ENCODE measurements at places on chromosomes 2 and 18.

- no peak for DNase-seq
These were observed 18.4 kb downstream of the HS1BP3 start for GRCh38 chr2:20632446-20632990.

GRCh38 chr18:53795610-53796009 is 428.9 kb downstream of the MBD2 start:
- DNase-seq, result no peak

- no peak for DNase-seq
These were observed 140.4 kb downstream of the KCTD1 start for GRCh38 chr18:26407736-26408601.

GRCh38 chr2:80326214-80326613 is 21.7 kb upstream of the LRRTM1 start:
- DNase-seq, result peak; percentile 58

GRCh38 chr18:47735041-47735702 is 195.3 kb downstream of the SMAD2 start:
- no peak for DNase-seq

DNA sequence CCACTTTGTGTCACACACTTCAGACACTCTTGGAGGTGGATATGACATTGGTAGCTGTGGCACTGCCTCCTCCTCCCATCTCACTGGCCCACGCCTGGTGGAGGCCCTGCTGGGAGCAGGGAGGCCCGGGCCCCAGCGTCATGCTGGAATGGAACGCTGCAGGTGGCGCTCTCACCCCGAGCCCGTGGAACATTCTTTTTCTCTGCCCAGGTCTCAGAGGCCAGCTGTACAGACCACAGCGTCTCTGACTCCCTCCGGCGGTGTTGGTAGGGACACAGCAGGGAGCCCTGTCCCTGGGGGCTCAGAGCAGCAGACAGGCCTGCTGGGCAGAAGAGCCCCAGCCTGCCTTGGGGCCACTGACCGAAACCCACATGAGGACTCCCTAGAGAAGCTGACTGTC is 218.1 kb downstream of the TWIST2 start:
- DNase-seq, result no peak

- DNase-seq, result no peak
These were observed 25.2 kb downstream of the SIX2 start for GRCh38 chr2:44983836-44984604.

- peak; percentile 49 for DNase-seq
These were observed 97.2 kb downstream of the AGPS start for GRCh38 chr2:177489719-177490301.

DNA sequence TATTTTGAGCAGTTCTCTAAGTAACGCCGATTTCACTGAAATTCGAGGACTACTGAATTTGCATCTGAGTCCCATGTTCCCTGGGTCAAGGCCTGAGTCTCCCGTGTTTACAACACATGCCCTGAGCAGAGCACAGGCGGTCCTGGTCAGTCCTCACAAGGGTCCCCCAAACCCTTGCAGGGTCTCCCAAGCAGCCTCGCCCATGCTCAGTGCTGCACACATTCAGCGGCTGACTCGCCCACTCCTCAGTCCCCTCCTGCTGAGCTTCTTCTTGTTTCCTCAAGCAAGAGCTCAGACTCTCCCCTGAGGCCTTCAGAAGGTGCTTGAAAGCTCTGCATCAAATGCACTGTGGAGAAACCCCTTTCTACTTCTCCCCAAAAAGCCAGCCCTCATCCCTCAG is 114.6 kb downstream of the INHBB start:
- no peak for DNase-seq

GRCh38 chr2:230671117-230671516 is 41.5 kb upstream of the CAB39 start:
- DNase-seq, result peak; percentile 61

GRCh38 chr18:67766930-67767329 is 250.4 kb upstream of the DSEL start:
- DNase-seq, result peak; percentile 93

GRCh38 chr18:63395503-63395902 is 26.8 kb downstream of the VPS4B start:
- DNase-seq, result no peak

GRCh38 chr2:41886757-41887156 is 161.1 kb upstream of the PKDCC start:
- DNase-seq, result no peak

DNA sequence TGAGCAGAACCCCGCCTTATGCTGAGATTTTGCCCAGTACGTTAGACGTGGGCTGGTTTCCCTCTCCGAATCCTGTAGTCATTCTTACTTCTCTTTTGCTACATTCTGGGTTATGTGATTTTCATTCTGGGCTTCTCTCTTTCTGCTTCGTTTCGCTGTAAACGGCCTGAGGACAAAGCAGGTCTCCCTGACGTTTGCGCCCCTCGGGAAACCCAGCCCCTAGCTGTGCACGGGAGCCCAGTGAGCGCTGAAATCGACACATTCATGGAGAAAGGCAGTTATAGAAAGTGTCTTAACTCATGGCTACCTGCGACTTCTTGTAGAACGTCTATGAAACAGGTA is 22.7 kb upstream of the MC5R start:
- no peak for DNase-seq

DNA sequence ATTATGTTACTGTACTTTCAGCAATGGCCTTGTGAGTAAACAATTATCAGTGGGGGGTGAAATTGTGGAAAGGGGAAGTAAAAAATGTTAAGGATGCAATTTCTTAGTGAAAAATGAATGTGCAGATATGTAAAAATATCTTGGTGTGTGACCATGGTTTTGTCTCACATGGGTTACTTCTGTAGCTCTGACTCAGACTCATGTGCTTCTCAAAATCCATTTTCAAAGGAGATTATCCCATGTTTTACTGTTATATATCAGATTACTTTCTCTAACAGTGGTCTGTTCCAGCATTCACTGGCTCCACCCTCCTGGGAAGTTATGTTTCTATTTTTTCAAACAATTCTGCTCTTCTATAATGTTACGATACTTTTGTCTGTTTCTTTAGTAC is 298.2 kb upstream of the COL3A1 start:
- peak; percentile 65 for DNase-seq

GRCh38 chr2:27717070-27717795 is 53.5 kb downstream of the SLC4A1AP start:
- peak; percentile 46 for DNase-seq

GRCh38 chr2:46082531-46083485 is 214.4 kb upstream of the EPAS1 start:
- DNase-seq, result peak; percentile 89
